ENCODE measurements at places on chromosomes 4 and X.

- DNase-seq, result no peak
Observed at GRCh38 chrX:9865804-9866472, 79.7 kb downstream of the SHROOM2 start.

DNA sequence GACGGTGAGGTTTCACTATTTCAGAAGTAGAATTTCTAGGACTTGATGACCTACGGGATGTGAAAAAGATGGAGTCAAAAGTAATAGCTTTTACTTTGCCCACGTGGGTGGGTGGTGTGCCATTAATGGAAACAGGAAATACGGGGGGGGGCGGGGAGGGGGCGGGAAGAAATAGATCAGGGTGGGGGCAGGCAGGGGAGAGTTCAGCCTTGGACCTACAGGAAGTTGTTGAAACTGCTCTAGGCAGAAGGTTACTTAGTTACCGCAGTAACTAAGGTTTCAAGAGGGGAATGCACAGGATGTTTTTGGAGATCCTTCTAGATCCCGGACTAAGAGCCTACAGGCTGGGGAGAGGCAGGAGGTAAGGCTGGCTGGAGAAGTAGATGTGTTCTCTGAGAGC lies 3.6 kb upstream of the FHL1 start:
- no peak for DNase-seq

DNA sequence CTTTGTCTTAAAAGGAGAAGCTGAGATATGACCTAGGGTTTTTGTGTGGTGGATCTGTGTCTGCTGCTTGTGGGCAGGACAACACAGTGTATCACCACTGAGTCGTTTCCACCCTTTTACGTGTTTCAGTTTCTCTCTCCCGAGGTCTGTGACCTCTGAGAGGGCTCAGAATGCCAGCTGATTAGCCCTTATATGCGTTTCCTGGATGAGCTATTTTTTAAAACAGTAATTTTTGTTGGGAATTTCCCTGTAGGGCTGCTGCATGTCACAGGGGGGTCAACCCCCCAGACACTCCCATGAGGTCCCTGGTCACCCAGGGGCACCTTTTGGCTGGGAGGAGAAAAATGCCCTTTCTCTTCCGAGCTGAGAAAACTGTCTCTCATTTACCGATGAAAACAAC lies 170.4 kb upstream of the CASK start:
- DNase-seq, result no peak

- no peak for DNase-seq
Observed at GRCh38 chr4:80207172-80207583, 9.9 kb downstream of the PRDM8 start.

DNA sequence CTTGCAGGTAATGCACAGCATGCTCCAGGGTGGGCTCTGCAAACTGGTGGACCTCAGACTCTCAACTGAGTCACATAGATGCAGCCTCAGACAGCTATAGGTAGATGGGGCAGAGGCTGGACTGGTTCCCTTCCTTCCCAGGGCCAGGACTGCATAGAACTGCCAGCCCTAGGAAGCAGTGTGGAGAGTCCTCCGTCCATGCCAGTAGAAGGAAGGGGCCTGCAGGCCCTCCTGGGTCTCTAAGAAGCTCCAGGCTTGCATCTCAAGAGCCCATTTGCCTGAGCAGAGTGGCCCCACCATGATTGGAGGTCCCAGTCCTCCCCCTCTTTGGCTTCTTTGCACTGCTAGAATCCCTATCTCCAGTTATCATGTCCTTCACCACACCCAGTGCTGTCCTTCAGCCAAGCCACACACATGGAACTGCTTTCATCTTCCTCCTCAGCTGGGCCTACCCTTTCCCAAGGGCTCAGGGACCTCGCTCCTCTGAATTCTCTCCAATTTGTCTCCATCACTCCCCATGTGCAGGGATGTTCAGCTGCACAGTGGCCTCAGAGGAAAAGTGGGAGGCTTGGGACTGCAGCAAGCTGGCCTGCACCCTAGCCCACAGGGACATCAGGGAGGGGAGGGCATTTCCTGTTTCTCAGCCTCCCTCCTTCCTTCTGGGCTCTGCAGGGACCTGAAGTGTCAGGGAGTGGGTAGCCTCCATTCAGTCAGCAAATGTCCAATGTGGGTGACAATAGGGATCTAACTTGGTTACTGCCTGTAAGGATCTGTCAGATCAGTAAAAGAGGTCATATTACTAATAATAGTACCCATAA lies 146.0 kb downstream of the PJA1 start:
- DNase-seq, result no peak

DNA sequence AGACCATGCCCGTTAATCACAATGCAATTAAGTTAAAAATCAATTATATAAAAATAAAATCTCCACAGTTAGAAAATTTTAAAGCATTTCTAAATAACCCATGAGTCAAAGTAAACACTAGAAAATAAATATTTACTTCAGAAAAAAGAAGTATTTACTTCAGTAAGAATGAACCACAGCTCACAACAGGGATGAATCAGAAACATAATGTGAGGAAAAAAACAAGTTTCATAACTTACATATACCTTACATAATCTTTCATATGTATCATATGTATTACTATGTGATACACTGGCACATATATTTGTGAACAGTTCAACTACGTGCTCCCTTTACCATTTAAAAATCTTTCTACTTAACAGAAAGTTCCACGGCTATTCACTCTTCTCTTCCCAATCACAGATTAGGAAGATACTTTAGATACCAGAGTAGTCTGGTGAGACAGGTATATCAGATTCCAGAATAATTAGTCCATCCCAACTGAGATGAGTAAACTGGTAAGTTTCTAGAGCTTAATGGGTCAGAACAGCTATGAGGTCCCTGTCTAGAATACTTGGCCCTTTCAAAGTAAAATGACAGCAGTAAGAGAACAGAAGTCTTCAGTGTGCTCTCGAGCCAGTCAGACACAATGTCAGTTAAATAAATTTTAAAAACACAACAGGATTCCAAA lies 70.3 kb downstream of the SH3RF1 start:
- no peak for DNase-seq

DNA sequence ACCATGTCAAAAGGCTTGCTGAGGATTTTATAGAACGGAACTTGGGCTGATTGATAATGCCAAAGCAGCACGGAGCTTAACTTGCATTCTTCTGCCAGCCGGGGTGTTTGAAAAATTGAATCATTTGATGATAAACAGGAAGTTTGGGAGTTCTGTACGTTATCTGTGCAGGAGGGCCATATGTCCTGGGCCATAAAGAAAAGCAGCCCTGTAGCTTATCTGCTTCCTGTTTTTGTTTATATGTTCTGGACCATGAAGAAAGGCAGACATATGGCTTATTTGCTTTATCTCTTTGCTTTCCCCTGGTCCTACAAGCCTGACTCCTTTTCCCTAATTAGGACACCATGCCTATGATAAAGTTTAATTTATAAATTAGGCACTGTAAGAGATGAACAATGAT lies 62.4 kb downstream of the HOPX start:
- DNase-seq, result no peak

- no peak for DNase-seq
Observed at GRCh38 chrX:54495814-54496516, at the start of gene FGD1. Gene FGD1, minus strand, starts transcription at chrX:54496234. Its CDS starts 802 bp downstream, at chrX:54495432.

DNA sequence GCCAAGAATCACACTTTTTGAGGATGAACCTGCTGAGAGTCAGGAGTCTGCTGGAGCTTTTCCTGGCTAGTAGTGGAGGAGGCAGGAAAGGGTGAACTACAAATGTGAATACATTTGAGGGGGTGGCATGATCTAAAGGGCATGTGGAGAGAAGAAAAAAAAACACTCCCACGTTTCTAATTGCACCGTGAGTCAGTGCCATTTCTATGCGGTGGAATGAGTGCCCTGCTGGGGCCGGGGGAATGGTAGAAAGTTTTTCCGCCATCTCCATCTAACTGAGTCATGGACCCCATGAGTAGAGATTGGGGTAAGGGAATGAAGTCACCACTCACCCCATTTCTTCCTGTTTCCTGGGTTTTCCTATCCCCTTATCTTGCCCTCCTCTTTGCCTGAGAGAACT lies 19.8 kb downstream of the BEX3 start:
- DNase-seq, result no peak

- DNase-seq, result no peak
Observed at GRCh38 chr4:118935819-118936218, 47.2 kb downstream of the SYNPO2 start.

- DNase-seq, result no peak
Observed at GRCh38 chrX:50971395-50971794, 60.9 kb downstream of the BMP15 start.

GRCh38 chr4:146477054-146477453 lies 44.7 kb downstream of the SLC10A7 start:
- no peak for DNase-seq

DNA sequence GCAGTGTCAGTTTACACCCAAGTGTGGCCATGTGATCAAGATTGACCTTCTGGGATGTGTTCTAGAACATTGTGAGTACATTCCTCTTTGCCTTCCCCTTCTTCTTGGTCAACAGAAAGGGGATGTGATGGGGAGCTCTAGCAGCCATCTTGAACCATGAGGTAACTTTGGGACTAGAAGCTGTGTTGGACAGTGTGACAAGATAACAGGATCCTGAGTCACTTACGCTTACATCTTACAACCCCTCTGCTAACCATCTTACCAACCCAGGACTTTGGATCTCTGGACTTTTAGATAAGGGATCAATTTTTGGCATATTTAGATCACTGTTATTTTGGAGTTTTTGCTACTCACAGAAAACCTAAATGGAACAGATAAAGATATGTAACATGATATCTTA lies 625.6 kb downstream of the BCOR start:
- DNase-seq, result no peak
